NCI-H510A treated with DMSO at 0.1 percent for 48 hours (cell line): ENCODE measurements at places on chromosomes 5 and 9.

DNA sequence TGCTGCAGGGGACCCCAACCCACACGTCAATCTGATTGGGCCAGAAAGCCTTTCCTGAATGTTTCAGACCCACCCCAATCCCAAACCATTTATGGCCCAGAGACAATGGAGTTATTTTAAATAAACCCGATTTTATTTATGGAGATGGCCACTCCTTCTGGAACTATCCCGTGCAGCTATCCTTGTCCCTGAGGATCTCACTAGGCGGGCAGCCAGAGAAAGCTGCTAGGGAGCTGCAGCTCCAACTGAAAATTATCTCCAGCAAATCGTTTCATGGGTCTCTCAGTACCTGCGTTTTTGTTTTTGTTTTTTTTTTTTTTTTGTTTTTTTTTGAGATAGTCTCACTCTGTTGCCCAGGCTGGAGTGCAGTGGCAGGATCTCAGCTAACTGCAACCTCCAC, 23.0 kb downstream of the C1QTNF2 start:
- DNase-seq = no peak

- peak; percentile 54 for DNase-seq
Observed at GRCh38 chr9:94882966-94883641, 156.6 kb downstream of the AOPEP start.

GRCh38 chr5:112062181-112062580, 305.2 kb upstream of the NREP start:
- no peak for DNase-seq

GRCh38 chr5:9601055-9601739, 29.0 kb downstream of the TAS2R1 start:
- no peak for DNase-seq

DNA sequence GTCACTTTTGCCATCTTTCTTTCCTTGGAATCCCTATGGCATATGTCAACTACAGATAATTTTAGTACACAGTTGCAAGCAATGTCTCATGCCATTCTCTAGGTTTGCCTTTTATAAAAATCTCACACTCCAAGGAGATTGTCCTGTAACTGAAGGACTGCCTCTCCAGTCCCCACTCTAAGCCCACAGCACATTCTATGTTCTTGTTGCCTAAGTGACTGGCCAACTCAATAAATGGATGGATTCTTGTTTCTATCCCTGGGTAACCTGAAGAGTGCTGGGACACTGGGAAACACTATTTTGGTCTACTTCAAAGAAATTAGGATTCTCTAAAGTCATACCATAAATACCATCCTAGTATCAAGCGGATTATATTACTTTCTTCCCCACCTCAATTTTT, 145.0 kb downstream of the PLCXD3 start:
- no peak for DNase-seq

- no peak for DNase-seq
Observed at GRCh38 chr5:40436535-40437237, 243.0 kb upstream of the PTGER4 start.

DNA sequence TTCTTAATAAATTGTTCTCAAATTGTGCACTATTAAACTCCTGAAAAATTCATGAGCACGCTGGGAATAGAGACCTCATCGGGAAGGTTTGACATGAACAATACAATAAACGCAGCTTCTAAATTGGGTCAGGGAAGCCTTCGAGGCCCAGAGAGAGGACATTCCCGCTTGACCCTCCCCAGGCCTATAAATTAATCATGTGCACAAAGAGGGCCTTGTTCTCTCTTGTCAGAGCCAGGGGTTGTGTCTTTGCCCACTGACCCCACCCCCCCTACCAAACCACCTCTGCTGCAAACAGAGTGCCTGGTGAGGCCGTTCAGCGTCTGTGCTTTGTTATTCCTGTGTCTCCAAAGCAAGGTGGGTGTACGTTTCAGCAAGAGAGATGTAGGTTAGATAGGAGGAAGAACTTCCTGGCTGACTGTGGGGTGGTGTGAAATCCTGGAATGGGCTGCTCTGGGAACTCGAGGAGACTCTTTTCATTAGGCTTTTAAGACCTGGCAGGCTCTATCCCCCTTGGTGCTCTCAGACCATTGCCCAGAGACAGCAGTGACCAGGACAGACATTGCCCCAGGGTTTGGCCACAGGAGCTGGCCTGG, 18.2 kb upstream of the DAB2IP start:
- no peak for DNase-seq

- no peak for DNase-seq
Observed at GRCh38 chr5:65779643-65780042, 57.6 kb downstream of the NLN start.

DNA sequence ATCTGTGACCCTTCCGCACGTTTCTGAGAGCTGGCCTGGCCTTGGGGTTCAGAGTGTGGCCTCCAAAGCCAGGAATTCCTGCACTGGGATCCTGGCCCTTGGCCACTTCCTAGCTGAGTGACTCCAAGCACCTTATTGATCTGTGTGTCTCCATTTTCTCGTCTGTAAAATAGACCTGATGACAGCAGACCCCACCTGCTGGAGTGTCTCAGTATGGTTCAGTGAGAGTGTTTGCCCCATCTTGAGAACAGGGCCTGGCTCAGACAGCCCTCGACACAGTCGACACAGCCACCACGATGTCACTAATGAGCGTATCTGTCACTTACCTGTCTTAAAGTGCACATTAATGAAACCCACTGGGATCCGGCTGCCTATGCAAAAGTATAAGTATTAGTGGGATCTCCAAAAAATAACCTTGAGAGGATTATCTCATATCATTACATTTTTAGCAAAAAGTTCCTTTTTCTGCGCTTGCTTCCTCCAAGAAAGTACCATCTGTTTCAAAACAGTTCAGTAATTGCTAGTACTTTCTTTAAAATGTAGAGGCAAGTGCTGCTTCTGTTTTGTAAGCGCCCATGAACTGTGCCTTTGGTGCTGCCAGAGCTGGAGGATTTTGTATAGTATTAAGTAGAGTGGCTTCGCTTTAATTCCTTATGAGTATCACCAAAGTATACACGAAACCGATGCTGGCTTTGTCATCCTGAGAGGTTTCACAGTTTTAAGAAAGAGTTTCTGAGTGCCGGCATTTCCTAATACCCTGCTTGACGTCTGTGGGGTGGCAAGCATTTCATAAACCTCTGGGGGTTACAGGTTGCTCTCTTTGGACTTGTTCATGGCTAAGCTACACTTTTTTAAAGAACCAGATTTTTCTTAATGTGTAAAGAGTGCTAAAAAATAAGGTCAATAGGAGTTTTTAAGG, 31.7 kb downstream of the UBE2QL1 start:
- DNase-seq = no peak

DNA sequence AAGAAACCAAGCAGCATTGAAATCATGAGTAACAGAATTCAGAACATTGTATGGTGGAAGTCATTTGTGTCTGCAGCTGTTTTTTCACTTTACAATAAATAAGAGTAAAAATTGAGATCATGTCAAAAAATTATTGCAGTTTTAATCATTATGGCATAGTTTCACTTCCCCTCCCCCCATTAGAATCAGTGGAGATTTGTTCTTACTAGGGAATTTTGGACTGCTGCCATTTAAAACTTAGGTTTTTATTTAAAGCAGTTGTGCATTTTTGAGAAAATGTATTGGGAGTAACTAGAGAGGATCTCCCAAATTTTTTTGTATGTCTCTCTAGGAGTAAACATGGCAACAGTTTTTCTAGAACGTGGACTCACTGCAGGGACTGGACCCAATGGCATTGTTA, 20.4 kb downstream of the GTF3C4 start:
- no peak for DNase-seq

- no peak for DNase-seq
Observed at GRCh38 chr5:107576736-107577393, 93.9 kb downstream of the EFNA5 start.

- no peak for DNase-seq
Observed at GRCh38 chr5:82760856-82761255, 316.3 kb downstream of the TMEM167A start.

DNA sequence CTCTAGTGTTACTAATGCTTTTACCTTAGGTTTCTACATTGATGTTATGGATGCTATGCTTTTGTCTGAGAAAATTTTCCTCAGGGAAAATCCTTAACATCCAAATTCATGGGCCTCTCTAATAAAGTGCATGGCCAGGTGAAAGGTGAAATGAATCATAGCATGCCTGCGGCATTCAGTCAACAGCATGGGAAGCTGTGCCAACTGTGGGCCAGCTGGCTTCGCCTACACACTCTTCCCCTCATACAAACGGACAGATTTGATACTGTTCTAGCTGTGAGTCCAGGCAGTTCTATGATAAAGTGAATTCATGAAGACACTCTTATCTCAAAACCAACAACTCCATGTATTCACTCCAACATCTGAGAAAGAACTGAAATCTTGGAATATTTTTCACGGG, 374.1 kb downstream of the PLK2 start:
- no peak for DNase-seq

DNA sequence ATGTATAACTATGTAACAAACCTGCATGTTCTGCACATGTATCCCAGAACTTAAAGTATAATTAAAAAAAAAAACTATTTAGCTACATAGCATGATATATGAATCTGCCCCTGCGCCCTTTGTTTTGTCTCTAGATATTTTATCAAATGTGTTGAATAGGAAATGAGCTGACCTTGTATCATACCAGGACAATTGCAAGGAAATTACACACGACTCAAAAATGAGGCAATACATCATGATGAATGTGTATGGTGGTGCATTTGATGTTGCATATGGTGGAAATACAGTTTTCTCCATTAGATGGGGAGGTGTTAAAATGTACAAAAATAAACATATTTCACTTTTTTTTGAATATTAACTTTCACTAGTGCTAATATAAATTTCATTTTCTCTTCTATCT, 28.6 kb upstream of the CEP78 start:
- DNase-seq = no peak

DNA sequence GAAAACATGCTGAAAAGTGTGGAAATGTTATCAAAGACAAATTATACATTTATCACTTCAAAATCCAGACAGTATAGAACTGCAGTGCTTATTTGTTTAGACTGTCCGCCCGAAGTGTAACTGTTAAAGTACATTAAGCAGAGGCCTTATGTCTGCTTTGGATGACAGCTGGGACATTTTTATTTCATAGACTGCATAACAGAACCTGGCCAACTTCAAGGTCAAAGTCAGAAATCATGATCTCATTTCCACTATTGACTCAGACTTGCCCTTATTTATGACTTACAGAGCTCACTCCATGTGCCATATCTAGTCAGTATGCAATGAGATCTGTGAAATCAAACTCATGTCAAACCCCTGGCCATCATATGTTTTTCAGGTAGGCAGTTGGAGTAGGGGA, 87.7 kb downstream of the RAB3C start:
- DNase-seq = no peak

DNA sequence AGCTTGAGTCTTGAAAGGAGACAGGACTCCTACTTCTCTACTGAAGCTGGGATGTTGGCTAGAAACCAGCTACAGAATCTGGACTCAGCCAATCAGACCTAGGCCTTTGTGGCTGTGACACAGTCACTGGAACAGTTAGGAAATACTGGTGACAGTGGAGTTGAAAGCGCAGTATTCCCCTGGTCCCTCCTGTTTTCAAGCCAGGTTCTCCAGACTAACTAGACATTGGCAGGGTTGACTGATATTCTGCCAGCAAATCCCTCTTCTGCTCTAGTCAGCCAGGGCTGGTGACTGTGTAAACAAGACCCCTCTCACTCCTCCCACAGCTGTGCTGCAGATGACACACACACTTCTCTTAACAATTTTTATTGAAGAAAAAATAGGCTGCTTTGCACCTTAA, 8.7 kb downstream of the SHROOM1 start:
- no peak for DNase-seq

GRCh38 chr5:144335561-144335960, 164.9 kb downstream of the KCTD16 start:
- DNase-seq = peak; percentile 40

- no peak for DNase-seq
Observed at GRCh38 chr9:12708562-12709298, 15.5 kb downstream of the TYRP1 start.

GRCh38 chr9:108617676-108618075, 238.1 kb downstream of the ACTL7B start:
- no peak for DNase-seq

DNA sequence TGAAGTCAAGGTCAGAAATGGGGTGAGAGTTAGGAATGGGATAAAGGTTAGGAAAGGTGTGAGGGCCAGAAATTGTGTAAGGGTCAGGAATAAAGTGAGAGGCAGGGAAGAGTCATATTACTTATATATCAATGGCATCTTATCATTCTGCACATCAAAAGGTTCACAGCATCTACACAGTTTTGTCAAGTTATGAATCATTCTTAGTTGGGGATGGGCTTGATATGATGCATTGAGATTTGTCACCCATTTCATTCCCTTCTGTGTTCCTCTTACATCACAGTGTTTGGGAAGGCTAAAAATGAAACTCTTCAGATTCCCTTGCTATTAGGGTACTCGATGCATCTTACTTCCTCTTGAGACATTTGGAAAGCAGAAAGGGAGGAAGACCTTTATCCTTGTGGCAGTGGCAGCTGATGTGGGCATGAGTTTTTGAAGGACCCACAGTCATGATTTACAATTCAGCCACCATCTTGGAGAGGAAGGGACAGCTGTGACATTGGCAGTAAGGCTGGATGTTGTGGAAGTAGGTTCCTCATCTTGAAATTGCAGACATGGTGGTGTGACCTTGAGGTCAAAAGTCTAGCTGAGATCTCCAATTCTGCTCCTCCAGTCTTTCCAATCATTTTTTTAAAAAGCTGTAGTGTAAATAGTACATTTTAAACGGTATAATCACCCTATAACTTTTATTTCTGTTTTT, 24.2 kb upstream of the NPR3 start:
- no peak for DNase-seq

DNA sequence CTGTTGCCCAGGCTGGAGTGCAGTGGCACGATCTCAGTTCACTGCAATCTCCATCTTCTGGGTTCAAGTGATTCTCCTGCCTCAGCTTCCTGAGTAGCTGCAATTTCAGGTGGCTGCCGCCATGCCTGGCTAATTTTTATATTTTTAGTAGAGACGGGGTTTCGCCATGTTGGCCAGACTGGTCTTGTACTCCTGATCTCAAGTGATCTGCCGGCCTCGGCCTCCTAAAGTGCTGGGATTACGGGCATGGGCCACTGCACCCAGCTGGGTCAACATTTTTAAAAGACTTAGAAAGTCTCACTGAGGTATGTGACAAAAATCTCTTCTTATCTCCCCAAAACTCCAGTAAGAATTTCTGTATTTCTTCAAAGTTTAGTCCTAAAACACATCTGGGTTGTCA, 211.6 kb downstream of the CTNND2 start:
- no peak for DNase-seq

GRCh38 chr9:3329361-3329760, 196.4 kb downstream of the RFX3 start:
- no peak for DNase-seq

DNA sequence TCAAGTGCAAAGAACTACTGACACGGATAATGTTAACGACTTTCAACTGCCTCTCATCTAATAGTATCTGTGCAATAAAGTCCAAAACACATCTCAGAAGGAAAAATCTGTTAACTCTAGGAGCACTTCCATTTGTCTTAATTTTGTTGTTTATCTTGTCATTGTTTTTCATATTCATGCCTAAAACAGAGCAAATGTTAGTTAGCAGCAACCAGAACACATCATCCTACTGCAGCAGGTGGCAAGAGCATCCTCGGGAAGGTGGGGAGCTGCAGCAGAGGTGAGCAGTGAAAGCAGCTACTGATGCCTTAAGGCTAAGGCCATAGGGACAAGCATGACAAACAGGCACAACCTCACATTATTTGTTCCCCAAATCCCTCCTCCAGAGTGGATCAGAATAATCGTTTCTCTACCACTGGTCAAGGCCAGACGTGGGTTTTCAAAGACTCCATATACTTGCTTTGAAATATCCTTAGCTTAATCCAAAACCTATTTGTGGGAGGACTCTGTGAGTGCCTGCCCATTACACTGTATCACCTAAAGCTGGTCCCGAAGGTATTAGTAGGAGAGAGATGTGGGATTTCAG, 1.0 kb downstream of the HMGCS1 start:
- no peak for DNase-seq
